Mesenteric fat pad (tissue), 1 donor: ENCODE measurements at places on chromosomes 7 and 10. TPM values are rescaled to one million over a fixed set of nuclear protein-coding genes. Genes with fewer than 3 reads are reported as not detected.

DNA sequence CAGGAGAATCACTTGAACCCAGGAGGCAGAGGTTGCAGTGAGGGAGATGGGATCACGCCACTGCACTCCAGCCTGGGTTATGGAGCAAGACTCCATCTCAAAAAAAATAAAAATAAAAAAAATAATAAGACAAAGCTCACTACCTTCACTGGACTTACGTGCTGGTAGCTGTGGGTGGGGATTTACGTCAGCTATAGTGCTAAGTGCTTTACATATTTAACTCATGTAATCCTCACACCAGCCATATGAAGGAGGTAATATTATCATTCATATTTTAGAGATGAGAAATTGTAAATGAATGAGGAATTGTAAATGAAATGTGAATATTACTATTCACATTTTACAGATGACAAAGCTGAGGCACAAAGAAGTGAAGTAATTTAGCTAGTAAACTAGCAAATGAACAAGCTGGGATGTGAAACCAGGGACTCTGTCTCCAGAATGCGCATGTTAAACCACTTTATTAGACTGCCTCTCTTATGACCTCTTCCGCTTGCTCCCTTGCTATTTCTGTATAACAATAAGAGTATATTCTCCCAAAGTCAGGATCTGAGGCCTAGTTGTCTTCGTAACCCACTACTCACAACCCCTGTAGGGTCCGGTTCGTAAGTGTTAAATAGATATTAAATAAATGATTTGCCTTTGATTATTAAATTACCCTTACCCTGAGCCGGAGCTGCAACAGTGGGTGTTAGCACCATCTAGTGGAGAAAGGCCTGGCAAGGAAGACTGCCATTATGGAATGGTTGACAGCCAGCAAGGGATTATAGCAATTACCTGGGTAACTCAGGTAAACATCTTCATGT lies 70.2 kb downstream of the HTR7 start:
- no peak for DNase-seq

DNA sequence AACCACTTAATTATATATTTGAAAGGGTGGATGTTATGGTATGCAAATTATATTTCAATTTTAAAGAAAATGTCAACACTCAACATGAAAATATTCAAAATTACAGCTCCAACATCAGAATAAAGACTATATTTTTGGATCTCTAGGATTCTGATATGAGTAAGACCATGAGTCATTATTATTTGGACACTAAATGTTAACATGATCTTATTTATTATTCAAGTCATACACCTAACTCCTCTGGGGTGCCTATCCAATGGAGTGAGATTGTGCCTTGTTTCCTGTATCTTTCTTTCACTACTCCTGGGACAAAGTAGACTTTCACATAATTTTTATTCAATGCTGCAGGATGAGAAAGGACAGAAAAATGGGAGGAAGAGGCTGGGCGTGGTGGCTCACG lies 135.2 kb upstream of the PRSS1 start:
- DNase-seq, result no peak

- DNase-seq, result no peak
Measured at GRCh38 chr10:52351914-52352330, 37.8 kb downstream of the DKK1 start.

DNA sequence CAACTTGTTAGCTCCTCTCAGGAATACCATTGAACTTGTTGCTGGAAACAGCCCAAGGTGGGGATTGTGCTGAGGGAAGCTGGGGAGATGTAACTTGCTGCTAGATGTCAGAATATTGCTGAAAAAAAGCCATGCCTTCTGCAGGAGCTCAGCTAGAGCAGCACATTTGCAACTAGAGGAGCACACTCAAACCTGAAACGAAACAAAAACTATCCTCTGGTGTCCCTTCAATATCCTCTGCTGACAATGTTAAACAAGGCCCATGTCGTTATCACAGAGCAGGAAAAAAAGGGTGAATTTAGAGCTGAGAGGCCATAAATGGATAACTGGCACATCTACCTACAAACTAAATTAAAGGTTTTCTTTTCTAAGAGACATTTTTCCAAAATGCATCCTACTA lies 53.7 kb upstream of the MACC1 start:
- no peak for DNase-seq

DNA sequence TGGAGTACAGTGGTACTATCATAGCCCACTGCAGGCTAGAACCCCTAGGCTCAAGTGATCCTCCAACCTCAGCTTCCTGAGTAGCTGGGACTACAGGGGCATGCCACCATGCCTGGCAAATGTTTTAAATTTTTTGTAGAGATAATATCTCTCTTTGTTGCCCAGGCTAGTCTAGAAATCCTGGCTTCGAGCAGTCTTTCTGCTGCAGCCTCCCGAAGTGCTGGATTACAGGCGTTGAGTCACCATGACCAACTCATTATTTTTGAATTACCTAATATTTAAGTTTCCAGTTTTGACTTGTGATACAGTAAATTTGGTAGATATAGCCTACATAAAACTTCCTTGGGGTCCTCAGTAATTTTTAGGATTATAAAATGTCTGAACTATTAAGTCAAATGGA lies 74.1 kb downstream of the RUNDC3B start:
- no peak for DNase-seq

GRCh38 chr10:58954178-58954577 lies 222.3 kb upstream of the PHYHIPL start:
- DNase-seq, result no peak

- no peak for DNase-seq
Measured at GRCh38 chr10:95841661-95842498, 65.9 kb upstream of the CC2D2B start.

GRCh38 chr10:129531195-129531968 lies 64.3 kb downstream of the MGMT start:
- no peak for DNase-seq

DNA sequence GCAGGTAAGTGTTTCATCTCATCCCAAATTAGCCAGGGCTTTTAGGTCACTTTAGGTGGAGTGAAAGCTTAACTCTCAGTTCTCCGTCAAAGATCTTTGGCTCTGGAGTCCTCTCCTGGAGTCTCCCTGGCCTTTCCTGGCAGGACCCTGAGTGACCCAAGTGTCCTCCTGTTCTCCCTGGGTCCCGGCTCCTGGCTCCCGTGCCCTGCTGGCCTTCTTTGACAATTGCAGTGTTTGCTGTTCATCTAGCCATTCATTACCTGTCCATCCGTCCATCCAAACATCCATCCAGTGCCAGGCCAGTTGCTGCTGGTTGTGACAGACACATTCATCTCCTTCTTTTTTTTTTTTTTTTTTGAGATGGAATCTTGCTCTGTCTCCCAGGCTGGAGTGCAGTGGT lies 6.2 kb upstream of the TPST1 start:
- DNase-seq, result peak; percentile 80

GRCh38 chr10:74223755-74224529 lies 72.9 kb downstream of the ADK start:
- DNase-seq, result no peak

- DNase-seq, result no peak
Measured at GRCh38 chr7:2670720-2671391, 17.1 kb upstream of the AMZ1 start.

DNA sequence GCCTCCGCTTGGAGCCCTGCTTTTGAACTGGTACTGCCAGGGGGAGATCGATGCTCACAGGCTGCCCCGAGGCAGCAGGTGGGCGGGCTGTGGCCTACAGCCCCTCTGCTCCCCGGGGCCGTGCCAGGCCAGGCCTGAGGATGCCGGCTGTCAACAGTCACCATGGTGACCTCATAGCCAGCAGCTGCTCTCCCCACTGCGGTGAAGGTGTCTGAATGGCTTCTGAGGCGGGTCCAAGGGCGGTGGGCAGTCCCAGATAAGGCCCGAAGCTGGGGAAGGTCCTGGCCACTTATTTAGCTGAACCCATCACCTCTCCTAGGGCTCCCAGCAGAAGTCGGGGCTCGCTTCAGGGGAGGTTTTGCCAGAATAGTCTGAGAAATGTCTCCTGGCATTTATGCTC lies 179.3 kb downstream of the ARHGAP12 start:
- DNase-seq, result no peak

- no peak for DNase-seq
Measured at GRCh38 chr10:88989824-88990383, 694 bp upstream of the FAS start.

ZCWPW1 gene
- total RNA-seq, result 3.2 TPM

ANKRD2 gene
- not detected for total RNA-seq

LIPF gene
- not detected for total RNA-seq
